ENCODE measurements at places on chromosomes 4 and X. TPM values are rescaled to one million over a fixed set of nuclear protein-coding genes. Genes with fewer than 3 reads are reported as not detected.

DNA sequence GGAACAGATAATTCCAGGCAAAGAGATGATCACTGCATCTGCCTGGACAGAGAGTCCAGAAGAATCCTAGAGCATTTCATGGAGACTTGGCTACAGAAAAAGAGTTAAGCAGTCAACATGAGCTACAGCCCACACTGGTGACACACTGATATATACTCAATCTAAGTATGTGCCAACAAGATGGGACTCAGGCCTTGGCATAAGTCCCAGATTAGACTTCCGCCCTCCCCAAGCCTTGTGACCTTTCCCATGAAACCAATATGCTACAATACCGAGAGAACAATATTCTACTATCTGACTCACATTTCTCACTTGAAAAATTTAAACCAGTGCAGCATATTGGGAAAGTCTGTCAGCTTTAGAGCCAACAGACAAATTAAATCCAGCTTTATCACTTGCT lies 65.7 kb upstream of the SLITRK2 start:
- DNase-seq: no peak

REST gene
- total RNA-seq: 39.1 TPM

DNA sequence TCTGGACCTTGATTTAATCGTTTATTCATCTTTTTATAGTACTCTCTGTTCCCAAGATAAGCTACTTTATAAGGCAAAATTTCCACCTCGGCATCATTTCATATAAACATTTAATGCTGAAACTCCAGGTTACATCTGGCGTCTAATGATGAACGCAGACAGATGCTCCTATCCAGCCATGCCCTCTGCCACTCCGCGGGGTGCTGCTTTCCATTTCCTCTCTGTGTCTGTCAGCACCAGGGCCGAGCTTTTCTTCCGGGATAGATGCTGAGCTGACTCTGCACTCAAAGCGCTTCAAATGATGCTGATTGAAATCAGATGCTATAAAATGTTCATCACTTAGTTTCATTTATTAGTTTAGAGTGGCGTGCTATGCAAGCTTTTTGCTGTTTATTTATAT lies 80.5 kb upstream of the HELT start:
- DNase-seq: no peak

GRCh38 chr4:4225915-4226605 lies 669 bp downstream of the OTOP1 start:
- DNase-seq: no peak

FAM149A gene
- total RNA-seq: 17.8 TPM

GRCh38 chrX:13506574-13506973 lies 62.8 kb upstream of the EGFL6 start:
- no peak for DNase-seq

- DNase-seq: peak; percentile 78
Measured at GRCh38 chr4:30722359-30723200, 2.4 kb downstream of the PCDH7 start.

NWD2 gene
- total RNA-seq: not detected

CFAP47 gene
- total RNA-seq: 0.09 TPM

MOSPD2 gene
- 14.6 TPM for total RNA-seq

SPANXD gene
- total RNA-seq: not detected

DNA sequence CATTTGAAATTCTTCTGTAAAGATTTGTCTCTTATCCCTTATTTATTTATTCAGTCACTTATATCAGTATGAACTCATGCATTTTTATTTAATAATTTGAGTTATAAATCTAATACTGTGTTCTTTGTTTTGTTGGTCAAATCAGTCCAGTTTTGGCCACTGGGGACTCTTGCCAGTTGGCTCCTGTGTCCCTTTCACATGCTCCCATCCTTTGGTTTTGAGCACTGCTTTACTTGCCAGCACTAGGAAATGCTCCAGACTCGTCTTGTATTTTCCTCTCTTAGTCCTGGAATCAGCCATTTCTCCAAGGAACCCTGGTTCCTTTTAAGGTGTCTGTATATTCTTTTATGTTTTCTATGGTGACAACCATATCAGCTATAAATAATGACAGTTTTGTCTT lies 28.1 kb downstream of the KANTR start:
- no peak for DNase-seq
